ENCODE measurements at places on chromosomes 4 and X.

- no peak for DNase-seq
Measured at GRCh38 chr4:147057611-147058190, 112.0 kb upstream of the TTC29 start.

GRCh38 chrX:39734174-39734776, 363.5 kb downstream of the BCOR start:
- no peak for DNase-seq

- no peak for DNase-seq
Measured at GRCh38 chrX:39152106-39152649, 350.9 kb downstream of the MID1IP1 start.

- no peak for DNase-seq
Measured at GRCh38 chr4:13922459-13922858, 294.9 kb upstream of the BOD1L1 start.

- no peak for DNase-seq
Measured at GRCh38 chr4:134057356-134057755, 144.2 kb downstream of the PABPC4L start.

- DNase-seq: no peak
Measured at GRCh38 chrX:10630320-10630719, 9.9 kb upstream of the MID1 start.

- DNase-seq: no peak
Measured at GRCh38 chrX:39652336-39652735, 445.4 kb downstream of the BCOR start.

- DNase-seq: no peak
Measured at GRCh38 chr4:143699331-143700045, 987 bp downstream of the FREM3 start.

DNA sequence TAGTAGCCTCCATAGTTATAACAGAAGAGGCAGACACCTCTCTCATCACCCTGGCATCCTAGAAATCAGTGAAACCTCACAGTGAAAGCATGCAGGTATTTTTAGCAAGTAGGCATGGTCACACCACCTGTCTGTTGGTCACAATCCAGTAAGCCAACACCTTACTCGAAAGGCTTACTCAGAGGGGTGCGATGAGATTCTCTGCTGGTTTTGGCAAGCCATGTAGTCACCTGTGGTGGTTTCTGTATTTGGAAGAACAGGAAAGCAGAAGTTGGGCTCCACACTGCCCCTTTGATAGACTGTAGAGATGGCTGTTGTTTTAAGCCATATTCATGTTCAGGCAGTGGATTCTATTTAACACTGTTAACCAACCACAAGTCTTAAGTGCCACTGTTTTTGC, 134.7 kb downstream of the DCLK2 start:
- DNase-seq: no peak

GRCh38 chrX:138858438-138858837, 146.9 kb upstream of the FGF13 start:
- DNase-seq: no peak

GRCh38 chr4:10015140-10015753, 6.0 kb downstream of the SLC2A9 start:
- DNase-seq: no peak

DNA sequence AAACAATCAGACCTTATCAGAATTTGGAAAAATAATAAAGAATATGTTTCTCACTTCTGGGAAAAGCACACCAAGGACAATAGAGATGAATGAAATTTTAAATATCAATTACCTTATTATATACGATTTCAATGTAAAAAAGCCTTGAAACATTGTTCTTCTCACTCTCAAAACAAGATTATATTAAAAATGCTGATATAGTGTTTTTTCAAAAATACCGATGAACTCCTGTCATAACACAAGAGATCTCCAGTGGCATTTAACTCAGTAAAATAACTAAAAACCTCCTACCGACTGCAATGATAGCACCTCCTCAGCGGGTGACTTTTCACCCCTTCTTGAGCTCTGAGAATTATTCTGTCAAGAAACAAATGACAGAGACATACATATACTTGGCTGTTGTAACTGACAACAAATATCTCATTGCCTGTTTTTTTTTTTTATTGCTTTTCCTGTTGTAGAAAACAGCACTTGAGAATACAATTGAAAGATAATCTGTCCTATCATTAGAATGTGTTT, 1237.3 kb downstream of the C4orf33 start:
- DNase-seq: no peak

- DNase-seq: no peak
Measured at GRCh38 chr4:176970853-176971252, 178.1 kb upstream of the VEGFC start.

GRCh38 chr4:27684610-27685011, 824.0 kb downstream of the STIM2 start:
- no peak for DNase-seq

- DNase-seq: no peak
Measured at GRCh38 chr4:2995546-2996265, 32.3 kb downstream of the GRK4 start.

- DNase-seq: no peak
Measured at GRCh38 chr4:118225511-118225910, 127.3 kb downstream of the PRSS12 start.

DNA sequence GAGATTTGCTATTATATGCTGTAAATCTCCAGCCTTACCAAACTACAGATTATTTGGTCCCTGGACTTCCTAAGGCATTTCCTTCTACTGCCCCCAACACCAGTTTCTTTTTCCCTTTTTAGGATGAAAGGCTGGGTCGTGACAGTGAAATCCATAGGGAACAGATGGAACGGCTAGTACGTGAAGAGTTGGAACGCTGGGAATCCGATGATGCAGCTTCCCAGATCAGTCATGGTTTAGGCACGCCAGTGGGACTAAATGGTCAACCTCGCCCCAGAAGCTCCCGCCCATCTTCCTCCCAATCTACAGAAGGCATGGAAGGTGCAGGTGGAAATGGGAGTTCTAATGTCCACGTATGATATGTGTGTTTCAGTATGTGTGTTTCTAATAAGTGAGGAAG, 67.9 kb downstream of the PKD2 start:
- DNase-seq: no peak

- DNase-seq: no peak
Measured at GRCh38 chrX:92232182-92232581, 453.0 kb downstream of the PCDH11X start.

DNA sequence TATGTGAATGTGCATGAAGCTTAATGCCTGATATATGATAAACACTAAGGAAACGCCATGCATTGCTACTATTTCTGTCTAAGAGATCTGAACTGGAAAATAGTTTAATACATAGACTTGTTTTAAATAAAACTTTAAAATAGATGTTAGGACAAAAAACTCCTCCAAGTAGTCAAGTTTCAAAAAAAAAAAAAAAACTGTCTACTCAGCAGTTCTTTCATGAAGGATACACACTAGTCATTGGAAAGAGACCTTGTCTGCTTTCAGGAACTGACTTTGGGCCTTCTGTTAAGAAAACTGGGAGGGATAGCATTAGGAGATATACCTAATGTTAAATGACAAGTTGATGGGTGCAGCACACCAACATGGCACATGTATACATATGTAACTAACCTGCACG, 138.4 kb downstream of the ANTXR2 start:
- no peak for DNase-seq

GRCh38 chr4:125321709-125322365, 7.1 kb downstream of the FAT4 start:
- DNase-seq: no peak

GRCh38 chr4:85676050-85676425, 201.1 kb downstream of the ARHGAP24 start:
- DNase-seq: no peak

DNA sequence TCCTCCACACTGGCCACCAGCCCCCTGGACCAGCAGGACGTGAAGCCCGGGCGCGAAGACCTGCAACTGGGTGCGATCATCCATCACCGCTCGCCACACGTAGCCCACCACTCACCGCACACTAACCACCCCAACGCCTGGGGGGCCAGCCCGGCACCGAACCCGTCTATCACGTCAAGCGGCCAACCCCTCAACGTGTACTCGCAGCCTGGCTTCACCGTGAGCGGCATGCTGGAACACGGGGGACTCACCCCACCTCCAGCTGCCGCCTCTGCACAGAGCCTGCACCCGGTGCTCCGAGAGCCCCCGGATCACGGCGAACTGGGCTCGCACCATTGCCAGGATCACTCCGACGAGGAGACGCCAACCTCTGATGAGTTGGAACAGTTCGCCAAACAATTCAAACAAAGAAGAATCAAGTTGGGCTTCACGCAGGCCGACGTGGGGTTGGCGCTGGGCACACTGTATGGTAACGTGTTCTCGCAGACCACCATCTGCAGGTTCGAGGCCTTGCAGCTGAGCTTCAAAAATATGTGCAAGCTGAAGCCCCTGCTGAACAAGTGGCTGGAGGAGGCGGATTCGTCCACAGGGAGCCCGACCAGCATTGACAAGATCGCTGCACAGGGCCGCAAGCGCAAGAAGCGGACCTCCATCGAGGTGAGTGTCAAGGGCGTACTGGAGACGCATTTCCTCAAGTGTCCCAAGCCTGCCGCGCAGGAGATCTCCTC, 600 bp downstream of the POU3F4 start:
- no peak for DNase-seq

DNA sequence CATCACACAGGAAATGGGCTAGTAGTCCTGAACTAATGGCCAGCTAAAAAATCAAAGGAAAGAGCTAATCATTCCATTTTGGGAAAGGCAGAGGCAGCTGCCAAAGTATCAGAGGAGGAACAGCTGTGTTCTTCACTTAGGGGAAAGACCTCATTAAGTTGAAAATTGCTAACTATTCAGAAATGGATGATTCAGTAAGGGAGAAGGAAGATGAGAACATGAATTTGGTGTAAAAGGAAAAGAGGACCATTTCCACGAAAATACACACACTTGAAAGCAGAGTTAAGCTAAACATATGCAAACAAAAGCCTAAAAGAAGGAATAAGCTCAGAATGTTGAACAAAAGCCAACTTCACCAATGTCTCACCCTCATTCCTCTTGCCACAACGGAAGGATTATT, 90.4 kb downstream of the PCDH19 start:
- no peak for DNase-seq

- no peak for DNase-seq
Measured at GRCh38 chrX:16207634-16208033, 40.4 kb downstream of the MAGEB17 start.

GRCh38 chr4:57093845-57094831, 16.0 kb downstream of the IGFBP7 start:
- DNase-seq: no peak

GRCh38 chr4:4912155-4912554, 52.7 kb downstream of the MSX1 start:
- no peak for DNase-seq

DNA sequence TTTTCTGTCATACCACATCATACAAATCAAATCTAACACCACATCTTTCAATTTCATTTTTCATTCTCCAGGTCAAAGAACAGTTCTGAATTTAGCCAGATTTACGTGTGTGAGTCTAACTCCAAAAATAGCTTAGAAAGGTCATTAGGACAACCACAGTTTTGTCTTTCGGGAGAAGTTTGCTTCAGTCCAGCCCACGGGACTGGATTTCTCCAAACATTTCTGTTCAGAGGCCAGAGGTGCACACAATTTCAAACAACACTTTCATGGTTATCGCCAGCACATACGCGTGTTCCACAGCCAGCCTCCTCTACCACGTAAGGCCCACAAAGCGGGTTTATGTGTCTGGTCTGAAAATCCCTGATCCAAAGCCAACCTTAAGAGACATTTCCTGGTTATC, 65.9 kb downstream of the VEGFC start:
- no peak for DNase-seq

DNA sequence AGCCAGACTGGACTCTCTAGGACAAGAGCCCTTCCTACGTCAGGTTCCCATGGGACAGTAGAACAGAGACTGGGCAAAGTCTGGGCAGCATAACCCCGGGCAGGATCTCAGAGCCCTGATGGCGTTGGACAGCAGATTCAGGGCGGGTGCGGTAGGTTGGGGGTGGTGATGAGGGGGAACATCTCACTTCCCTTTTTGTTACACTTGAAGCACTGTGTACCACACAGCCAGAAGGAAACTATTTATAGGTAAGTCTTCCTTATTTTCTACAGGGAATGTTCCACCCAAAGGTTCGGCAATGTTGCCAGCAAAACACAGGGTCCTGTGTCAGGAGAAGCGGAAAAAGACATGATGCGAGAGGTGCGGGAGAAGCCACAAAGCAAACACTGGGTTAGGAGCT, 54.3 kb downstream of the TSC22D3 start:
- no peak for DNase-seq

All from CD4-positive, alpha-beta T cell treated with Interleukin-1 beta for 1 hour (primary cell).